Gastrocnemius medialis (tissue), 4 donors: ENCODE measurements at places on chromosomes 3 and 15. TPM values are rescaled to one million over a fixed set of nuclear protein-coding genes. Genes with fewer than 3 reads are reported as not detected.

LSAMP gene
- total RNA-seq: 0.10 TPM

TMC3 gene
- not detected for total RNA-seq

CSPG5 gene
- total RNA-seq: 0.16 TPM

LMCD1 gene
- total RNA-seq: 116 TPM

KCNMB3 gene
- 0.59 TPM for total RNA-seq

CERS3 gene
- 0.52 TPM for total RNA-seq

MFN1 gene
- total RNA-seq: 27.2 TPM

GOLGA6L7 gene
- not detected for total RNA-seq

GASK1A gene
- 0.62 TPM for total RNA-seq

DNA sequence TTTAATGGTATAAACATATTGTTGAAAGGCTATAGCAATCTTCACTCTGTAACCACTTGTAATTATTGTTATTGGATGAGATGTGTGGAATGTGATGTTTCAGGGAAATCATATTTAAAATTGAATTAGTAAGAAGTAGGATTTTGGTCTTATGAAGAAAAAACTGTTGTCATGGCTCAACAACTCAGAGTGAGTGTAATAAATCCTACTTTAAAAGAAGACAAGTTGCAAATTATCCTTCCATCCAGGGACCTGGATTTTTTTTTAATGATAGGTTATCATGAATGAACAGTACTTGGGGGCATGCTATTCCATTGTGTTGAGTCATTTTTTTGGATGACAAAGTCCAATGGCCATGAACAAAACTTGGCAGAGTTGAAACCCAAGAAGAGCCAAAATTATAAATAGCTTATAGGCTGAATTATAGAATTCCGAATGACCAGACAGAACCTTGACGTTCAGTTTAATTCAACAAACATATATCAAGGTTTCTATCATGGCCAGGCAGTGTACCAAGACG is 625.5 kb upstream of the ZNF717 start:
- DNase-seq: no peak

DNA sequence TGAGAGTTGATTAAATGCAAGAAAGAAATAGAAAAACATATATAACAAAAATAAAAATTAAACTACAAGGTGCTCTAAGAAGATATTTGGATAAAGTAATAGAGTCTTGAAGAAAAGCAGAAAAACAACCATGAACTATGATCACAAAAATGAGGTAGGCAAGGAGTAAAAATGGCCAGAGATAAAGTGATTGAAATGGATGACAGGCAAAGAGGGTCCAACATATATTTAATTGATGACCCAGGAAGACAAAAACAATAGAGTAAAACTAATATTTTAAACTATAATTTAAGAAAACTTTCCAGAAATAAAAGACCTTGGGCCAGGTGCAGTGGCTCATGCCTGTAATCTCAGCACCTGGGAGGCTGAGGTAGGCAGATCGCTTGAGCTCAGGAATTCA is 22.1 kb upstream of the WDR49 start:
- no peak for DNase-seq

GRCh38 chr3:159250961-159251360 is 449.1 kb downstream of the MFSD1 start:
- DNase-seq: no peak

- DNase-seq: no peak
Measured at GRCh38 chr3:115186351-115187148, 39.5 kb upstream of the ZBTB20 start.

GRCh38 chr15:89839167-89839810 is 24.6 kb upstream of the ANPEP start:
- no peak for DNase-seq

DNA sequence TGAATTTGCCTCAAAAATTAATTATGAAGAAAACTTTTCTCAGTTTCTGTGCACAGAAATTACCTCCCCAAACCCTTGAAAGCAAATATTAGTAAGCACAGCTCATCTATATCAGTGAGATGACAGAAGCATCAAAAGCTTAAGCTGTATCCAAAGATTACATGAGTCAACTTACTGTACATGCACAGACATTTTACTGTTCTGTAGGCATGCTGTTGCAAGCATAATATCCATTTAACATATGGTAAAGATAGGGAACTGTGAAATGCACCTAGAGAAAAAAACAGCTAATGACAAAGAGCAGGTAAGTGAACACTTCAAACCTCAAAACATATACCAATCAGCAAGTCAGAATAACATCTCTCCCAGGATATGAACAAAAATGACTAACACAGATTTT is 20.9 kb downstream of the SHOX2 start:
- DNase-seq: no peak

DNA sequence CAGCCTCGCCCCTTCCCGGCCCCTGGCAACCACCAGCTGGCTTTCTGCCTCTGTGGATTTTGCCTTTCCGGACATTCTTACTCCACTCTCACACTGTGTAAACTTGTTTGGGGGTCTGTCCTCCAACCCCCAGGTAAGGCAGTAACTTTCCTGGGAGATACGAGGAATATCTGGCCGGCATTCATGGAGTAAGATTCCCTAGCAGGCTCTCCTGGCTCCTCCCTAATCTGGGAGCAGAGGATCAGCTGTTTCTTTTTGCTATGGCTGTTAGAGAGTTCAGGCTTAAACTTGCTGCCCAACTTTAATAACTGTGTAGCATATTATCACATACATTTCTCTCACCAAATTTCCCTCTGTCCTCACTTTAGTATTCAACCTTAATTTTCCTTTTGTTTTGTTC is 64.3 kb downstream of the IGF2BP2 start:
- DNase-seq: no peak

GRCh38 chr3:111081008-111081545 is 9.5 kb downstream of the NECTIN3 start:
- DNase-seq: no peak

DNA sequence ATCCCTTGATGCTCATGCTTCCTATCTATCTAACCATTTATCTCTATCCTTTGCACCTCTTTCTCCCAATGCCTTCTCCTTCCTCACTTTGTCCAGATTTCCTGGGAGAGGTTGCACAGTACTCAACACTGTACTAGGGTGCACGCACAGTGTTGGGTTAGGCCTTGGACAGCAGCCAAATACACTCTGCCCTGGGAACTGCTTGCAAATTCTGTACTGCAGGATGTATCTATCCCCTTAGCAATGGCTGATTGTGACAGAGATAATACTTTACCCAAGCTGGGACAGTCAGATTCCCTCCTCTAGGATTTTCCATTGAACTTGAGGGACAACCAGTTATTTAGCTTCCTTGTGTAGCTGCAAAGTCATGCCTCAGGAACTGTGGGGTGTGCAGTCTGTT is 113.3 kb downstream of the IL20RB start:
- DNase-seq: no peak

- no peak for DNase-seq
Measured at GRCh38 chr3:61111825-61112224, 139.4 kb downstream of the FHIT start.

GRCh38 chr15:92663250-92663951 is 7.8 kb upstream of the FAM174B start:
- DNase-seq: no peak

DNA sequence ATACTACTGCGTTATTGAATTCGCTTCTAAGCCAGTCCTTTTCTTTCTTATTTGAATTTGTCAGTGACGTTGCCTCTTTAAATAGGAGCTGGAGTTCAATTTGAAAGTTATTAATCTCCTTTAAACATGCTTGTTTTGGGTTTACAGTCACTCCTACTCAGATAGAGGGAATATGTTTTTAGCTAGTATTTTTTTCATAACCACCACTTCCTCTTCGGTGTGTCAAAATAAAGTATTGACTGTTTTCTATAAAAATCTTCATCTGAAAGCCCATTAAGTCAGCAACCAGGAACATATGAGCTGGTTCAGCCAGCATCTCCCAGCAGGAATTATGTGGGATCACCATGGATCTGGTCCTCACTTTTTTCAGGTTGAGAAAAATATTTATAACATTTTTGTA is 772.9 kb downstream of the DIPK2A start:
- no peak for DNase-seq

DNA sequence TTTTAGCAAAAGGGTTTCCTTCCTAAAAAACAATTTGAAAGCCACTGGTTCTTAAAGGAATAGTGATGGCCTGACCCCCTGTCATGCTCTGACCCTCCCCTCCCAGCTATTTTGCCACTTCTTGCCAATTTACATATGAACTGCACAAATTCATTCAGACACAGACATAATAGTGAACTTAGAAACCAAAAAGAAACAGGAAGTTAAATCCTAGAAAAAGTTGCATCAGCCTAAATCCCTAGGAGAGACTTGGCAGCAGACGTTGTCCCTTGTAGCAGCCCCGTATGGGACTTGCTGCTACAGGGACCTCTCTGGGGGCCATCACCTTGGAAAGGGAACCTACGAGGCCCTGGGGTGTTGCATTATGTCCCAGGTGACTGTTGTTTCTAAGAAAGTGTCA is 14.3 kb upstream of the PDE8A start:
- no peak for DNase-seq

- DNase-seq: no peak
Measured at GRCh38 chr3:125220183-125220582, 7.6 kb upstream of the SLC12A8 start.

GRCh38 chr15:43100971-43101370 is 4.9 kb downstream of the UBR1 start:
- no peak for DNase-seq

DNA sequence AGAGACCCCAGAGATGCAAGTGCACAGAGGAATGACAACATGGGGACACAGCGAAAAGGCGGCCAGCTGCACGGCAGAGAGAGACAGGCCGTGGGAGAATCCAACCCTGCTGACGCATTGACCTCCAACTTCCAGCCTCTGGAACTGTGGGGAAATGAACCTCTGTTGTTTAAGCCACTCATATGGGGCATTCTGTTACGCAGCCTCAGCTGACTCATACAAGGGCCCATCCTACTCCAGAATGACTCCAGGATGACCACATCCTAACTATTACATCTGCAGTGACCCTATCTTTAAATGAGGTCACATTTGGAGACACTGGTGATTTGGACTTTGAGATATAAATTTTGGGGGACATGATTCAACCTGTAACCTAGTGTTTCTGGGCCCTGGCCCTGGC is 44.0 kb downstream of the KLF15 start:
- DNase-seq: no peak

DNA sequence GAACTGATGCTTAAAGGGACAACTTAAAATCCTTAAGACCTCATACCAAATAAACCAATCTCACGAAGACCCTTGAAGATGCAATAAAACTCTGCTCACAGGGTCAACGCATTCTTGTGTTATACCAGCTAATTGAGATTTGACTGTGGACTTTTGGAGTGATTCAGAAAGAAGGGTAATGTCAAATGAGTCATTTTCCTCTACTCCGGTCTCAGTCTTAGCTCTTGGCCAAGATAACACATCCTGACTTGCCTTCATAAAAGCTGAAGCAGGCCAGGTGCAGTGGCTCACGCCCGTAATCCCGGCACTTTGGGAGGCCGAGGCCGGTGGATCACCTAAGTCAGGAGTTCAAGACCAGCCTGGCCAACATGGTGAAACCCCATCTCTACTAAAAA is 3.8 kb downstream of the PKM start:
- peak; percentile 68 for DNase-seq

DNA sequence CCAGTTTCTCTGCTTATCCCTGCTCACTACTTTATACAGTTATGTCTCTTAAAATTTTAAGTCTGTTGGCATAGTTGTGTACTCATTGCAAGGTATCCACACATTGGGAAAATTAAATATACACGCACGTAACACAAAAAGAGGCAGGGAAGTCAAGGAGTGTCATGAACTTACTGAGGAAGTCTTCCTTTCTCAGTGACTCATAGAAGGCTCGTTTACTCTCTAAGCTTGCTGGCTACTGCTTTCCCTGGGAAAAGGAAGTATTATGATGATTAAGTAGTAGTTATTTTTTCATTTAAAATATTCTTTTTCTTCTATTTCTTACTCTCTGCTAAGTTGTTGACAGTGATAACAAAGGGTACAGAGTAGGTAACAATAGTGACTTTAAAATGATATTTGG is 287.3 kb downstream of the UBE2E2 start:
- DNase-seq: no peak

DNA sequence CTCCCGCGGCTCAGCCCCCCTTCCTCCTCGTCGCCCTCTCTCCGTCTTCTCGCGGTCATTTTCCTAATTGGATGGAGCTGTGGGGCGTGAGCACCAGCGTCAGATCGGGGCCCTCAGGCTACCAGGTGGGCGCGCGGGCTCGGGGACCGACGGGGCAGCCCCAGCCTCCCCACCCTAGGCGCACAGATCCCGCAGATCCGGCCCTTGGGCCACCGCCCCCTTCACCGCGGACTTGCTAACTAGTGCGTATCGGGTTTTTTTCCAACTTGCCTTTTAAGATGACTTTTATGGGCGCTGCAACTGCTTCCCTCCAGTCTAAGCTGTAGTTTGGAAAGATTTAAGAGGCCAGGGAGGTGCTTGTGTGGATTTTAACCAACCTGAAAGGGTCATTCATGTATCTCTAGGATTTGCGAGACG is 1.3 kb downstream of the ZNF710 start:
- DNase-seq: peak; percentile 46

DNA sequence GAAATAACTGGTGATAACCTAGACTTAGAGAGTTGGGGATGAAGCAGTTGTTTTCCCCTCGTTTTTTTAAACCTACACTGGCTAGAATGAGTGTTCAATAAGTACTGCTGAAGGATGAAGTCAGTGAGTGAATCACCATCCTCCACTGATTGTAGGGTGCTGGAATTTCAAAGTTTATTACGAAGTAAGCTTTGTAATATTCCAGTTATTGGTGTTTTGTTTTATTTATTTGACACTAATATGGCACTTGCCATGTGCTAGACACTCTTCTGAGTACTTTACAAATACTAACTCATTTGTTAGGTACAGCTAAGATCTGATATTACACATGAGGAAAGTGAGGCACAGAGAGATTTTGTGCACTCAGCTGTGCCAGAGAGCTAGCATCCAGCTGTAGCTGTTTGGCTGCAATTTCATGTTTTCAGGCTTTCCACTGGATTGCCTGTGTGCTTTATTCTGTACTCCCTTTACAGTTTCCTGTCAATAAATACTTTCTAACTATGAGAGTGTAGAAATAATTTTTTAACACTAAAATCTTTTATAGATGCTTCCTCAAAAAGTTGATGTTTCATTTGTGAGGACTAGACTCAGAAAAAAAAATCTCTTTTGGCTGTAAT is 5.8 kb downstream of the MAP2K5 start:
- DNase-seq: no peak

DNA sequence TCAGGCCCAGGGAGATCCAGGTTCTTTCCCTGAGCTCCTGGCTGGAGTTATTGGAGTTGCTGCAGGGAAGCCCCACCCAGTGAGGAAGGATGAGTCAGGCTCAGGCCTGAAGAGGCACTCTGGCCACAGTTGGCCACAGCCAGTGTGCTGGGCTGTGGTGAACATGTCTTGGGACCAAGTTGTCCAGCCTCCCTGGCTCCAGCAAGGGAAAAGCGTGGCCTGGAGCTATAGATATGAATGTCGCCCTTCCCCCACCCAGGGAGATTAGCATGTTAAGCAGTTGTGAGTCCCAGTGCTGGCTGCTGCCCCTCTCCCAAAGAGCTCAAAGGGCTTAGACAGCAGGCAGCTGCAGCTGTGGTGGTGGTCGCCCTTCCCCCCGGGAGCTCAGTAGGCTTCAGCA is 963.2 kb downstream of the ROBO2 start:
- DNase-seq: no peak

GRCh38 chr3:42961633-42962032 is 17.5 kb upstream of the GASK1A start:
- peak; percentile 10 for DNase-seq
